ENCODE measurements at places on chromosomes 7 and 10.

GRCh38 chr7:151286148-151286547 is 37.7 kb upstream of the SMARCD3 start:
- no peak for DNase-seq

- DNase-seq = no peak
These were observed 54.6 kb upstream of the TRIM24 start for GRCh38 chr7:138405496-138405895.

DNA sequence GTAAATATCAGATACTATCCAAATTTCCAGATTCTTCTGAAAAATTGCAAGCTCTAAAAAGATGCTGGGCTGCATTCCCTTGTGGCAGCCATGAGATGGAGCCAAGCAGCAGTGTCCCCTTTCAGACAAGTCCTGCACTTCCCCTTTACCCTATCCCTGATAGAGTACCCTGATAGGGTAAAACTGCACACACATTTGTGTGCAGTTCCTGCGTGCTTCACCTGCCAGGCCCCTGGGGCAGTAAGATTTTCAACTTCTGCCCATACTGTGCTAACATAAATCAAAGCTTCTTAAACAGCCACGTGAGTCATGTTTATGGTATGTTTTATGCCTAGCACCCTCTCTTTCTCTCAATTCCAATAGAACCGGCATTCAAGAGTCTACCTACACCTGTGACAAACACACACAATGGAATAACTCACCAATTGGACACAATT is 52.2 kb downstream of the IFIT5 start:
- DNase-seq = peak; percentile 35

DNA sequence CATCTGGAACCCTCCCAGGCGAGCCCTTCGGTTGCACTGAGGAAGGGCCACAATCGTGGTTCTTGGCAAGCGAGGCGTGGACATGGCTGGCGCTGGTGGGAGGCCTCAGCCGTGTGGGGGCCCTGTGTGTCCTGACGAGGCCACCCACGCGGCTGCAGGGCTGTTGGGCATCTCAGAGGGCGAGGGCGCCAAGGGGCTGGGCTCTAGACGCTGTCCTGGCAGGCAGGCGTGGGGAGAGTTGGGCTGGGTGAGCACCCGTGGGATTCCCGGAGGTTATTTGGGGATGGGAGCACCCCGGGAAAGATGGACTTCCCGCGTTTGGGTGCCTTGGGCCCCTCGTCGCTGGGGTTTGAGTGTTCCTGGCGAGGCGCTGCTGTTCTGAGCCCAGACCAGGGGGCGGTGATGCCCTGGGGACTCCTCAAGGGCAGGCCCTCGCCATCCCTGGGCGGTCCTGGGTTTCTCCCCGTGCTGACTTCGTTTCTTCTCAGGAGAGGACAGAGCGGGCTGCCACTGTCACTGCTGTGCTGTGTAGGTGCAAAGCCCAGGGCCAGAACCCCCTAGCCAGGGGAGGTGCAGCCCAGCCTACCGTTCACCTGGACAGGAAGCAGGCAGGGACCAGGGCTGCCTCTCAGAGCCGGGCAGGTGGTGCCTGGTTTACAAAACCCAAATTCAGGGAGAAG is 87.2 kb downstream of the DNAJB6 start:
- DNase-seq = no peak

DNA sequence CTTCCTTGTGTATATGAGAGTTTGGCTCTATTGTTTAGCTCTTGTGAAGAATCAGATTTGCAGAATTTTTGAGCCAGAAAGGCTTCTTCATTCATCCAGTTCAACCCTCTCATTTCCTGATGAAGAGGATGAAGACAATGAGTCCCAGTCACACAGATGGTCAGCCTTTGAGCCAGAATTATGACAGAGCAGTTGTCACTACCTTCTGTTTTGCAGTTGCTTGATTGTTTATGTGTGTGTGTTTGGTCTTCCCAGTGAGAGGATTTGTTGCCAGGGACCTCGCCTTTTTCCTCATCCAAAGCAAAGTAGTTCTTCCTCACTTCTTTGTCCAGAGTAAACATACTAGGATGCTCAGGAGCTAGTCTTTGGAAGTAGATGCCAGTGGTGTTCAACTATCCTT is 15.6 kb downstream of the MDFIC start:
- no peak for DNase-seq

GRCh38 chr10:69061305-69062161 is 26.4 kb upstream of the SRGN start:
- DNase-seq = peak; percentile 96

- DNase-seq = no peak
These were observed 242.8 kb upstream of the TMEM72 start for GRCh38 chr10:44668336-44668735.

DNA sequence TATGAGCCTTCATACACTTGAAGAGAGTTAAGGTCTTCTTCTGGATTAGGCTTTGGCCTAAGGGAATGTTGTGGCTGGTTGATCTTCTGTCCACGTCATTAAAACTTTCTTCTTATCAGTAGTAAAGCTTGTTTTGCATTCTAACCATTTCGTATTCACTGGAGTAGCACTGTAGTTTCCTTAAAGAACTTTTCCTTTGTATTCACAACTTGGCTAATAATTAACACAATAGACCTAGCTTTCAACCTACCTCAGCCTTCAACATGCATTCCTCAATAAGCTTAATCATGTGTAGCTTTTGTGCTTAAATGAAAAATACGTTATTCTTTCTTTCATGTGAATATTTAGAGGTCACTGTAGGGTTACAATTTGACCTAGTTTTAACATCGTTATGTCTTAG is 42.8 kb downstream of the AKR1C8 start:
- no peak for DNase-seq

GRCh38 chr7:4233146-4233545 is 448.9 kb upstream of the FOXK1 start:
- no peak for DNase-seq

DNA sequence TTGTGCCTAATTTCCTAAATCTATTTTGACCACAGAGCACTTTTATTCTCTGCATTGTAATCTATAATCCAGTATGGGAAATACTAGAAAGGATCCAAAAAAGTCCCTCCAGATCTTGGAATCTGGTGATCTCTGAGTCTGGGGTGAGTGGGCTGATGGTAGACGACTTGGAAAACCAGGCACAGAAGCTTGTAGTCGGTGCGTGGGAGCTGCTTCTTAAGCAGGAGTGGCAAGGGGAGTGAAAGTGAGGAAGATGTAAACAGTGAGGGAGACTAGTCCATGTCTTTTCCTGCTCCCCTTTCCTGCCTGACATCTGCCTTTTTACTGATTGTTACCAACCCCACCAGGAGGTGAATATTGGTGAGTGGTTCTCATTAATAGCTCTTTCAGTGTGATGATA is 6.8 kb downstream of the AUTS2 start:
- no peak for DNase-seq

- DNase-seq = no peak
These were observed 38.7 kb downstream of the PPIF start for GRCh38 chr10:79385804-79386531.

GRCh38 chr7:157464111-157464970 is 127.5 kb downstream of the DNAJB6 start:
- DNase-seq = no peak

GRCh38 chr7:149714910-149715471 is 58.4 kb downstream of the ZNF467 start:
- no peak for DNase-seq

- no peak for DNase-seq
These were observed 92.2 kb upstream of the OIT3 start for GRCh38 chr10:72801263-72801868.

DNA sequence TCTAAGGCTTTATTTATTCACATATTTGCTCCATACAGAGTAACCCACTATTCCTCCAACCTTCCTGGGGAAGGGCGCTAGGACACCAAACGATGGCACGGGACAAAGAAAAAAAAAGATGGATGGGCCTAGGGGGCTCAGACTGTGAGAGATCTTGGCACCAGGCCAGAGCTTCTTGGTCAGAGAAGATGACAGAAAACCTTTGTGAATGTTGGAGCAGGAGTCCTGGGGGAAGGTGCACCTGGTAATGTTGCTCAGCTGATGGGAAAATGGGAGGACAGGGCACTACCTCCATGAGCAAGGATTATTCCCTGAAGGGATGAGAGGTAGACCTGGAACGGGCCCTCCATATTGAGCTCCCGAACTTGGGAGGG is 1.4 kb upstream of the SH3PXD2A start:
- no peak for DNase-seq

GRCh38 chr10:49055221-49055849 is 60.0 kb downstream of the VSTM4 start:
- DNase-seq = no peak

DNA sequence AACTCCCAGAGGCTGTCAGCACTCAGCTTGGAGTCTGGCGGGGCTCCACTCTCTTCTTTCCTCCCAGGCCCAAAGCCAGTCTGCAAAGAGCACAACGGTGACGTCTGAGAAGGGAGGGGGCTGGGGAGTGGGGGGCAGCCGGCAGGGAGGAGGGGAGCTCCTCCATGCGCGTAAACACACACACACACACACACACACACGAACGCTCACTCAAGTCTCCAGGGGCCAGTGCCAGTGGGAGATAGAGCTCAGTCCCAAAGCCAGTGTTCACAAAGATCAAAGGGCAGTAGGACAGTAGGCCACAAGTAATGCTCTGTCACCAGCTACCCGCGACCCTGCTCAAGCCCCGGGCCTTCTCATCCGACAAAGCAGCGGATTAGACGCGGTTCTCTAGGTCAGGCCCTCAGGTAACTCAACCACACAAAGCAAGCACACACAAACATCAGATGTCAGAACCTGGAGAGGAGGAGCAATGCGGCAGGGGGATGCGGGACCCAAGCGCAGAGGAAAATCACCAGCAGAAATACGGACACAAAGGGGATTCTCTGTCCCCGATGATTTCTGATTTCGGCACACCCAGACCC is 19.9 kb downstream of the TCAF1 start:
- peak; percentile 56 for DNase-seq

- DNase-seq = no peak
These were observed 185.2 kb downstream of the WDR37 start for GRCh38 chr10:1241322-1241890.

GRCh38 chr10:86583983-86584382 is 62.4 kb upstream of the WAPL start:
- DNase-seq = no peak

DNA sequence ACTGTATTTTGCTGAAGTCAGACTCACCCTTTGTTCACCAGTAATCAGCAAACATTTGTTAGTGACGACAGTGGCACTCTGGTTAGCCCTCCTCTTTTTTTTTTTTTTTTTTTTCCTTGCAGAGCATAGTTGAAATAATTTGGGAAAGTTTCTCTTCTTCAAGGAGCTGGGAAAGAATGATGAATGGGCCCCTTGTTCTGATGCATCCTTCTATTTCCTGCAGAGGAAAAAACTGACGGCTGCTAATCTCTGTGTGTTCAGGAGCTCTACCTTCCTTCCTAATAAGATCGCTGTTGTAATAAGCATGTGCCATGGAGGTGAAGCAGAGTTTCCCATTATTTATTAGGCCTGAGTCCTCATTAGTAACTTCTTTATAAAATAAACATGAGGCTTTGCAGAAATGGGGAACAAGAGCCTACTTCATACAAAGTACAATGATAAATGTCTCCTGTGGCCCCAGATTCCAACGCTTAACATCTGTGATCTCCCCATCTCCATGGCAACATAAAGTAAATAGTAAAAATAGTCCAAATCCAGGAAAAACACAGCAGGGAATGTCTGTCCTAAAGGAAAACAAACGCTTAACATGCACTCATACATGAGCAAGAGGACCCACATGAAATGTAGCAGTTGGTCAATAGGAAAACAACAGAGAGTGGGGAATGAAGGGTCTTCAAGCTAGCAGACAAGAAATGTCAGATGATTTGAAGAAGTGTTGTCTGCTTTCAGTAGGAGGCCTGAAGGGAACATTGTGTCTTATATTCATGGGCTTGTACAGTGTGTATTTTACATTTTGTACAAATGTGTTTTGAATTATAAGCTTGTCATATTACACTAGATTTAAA is 59.1 kb upstream of the CALD1 start:
- peak; percentile 66 for DNase-seq

DNA sequence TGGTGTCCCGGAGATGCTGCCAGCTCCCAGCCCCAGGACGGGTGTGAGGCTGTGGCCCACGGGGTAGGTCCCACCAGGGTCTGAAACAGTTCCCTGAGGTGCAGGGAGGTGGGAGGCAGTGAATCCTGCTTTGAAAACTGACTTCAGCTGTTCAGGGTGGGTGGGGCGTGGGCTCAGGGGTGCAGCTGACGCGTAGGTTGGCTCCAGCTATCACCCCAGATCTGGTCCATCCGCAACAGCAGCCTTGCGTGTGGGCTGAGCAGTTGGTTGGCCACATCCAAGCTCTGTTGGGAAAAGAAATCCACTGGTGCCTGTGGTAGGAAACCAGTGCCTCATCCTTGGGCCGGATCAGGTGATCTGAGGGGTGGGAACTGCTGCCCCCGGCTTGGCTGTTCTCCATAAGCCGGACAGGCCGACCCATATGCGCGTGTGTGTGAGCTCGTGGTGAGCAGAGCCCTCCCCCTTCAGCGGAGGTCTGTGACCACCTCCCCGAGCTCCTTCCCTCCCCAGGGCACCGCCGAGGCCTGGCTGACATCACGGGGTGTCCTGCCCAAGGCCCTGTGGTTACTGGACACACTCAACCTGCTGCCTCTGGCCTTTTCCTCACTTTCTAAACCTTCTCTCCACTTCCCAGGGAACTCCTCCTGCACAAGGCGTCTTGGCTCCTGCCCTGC is 15.4 kb upstream of the FAM20C start:
- DNase-seq = no peak

GRCh38 chr10:131790021-131790420 is 110.8 kb upstream of the PPP2R2D start:
- DNase-seq = no peak

- DNase-seq = no peak
These were observed 695 bp upstream of the CLDN4 start for GRCh38 chr7:73829921-73830680.

DNA sequence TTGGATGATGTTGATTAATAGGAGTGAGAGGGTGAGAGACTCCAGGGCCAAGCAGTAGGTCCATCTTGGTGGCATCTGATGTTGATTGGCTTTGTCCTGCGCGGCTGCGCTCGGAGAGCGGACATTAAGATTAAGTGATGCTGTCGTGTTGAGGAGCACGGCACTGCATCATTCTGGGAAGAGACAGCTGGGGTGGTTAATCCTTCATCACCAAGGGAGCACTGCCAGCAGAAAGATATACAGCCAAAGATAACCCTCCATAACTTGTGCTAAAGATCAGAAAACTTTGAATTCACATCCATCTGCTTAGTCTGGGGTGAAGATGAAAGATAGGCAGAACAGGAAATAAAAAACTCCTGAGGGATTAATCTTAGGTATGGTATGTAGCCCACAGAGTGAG is 208.3 kb downstream of the LRMDA start:
- peak; percentile 83 for DNase-seq

DNA sequence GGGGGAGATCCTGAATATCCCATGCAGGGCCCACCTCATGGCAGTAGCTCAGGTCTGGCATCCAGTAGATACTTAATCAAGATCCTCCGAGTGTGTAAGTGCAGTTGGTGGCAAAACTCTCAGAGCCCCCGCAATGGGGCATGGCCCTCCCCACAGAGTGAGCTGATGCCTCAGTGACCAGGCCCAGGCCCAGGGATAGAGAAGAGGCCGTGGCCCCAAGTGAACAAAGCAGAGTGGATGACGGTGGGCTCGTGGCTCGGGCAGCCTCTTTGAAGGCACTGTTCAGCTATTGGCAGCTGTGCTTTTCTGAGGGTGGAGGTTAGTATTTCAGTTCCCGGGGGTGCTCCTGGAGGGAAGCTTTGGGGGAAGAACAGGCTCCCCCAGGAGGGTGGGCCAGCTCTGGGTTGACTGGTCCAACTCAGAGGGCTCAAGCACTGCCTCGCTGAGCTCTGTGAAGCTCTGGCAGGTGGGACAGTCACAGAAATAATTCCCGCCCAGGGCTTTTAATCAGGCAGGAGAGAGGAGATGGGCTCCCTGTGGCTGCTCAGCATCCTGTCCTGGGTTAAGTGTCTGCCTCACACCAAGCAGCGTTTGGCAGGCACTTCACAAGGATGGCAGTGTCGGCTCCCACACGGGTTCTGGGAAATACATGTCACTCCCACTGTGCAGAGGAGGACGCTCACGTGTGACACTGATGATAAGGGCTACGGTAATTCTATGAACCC is 583.6 kb downstream of the TCERG1L start:
- no peak for DNase-seq
